ENCODE measurements at places on chromosomes 4 and X.

DNA sequence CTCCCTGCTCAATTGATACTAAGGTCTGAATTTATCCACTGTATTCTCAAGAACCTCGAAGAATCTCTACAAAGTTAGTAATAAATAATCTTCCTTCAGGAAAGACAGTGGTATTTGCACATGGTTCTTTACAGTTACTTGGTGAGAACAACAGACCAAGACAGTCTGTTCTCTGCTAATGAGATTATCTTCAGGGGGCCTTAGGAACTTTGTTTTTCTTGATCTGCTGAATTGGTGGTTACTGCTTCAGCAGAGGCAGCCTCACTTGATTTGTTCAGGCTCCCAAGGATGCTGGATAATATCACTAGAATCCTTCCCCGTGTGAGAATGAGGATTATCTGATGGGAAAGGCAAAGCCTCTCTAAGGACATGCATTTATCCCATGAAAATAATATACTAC is 64.8 kb downstream of the CBR4 start:
- DNase-seq = no peak

GRCh38 chr4:80311130-80311529 is 24.4 kb upstream of the CFAP299 start:
- no peak for DNase-seq

- no peak for DNase-seq
Observed at GRCh38 chr4:100679926-100680325, 162.1 kb upstream of the EMCN start.

- DNase-seq = no peak
Observed at GRCh38 chrX:39443240-39443639, 642.0 kb downstream of the MID1IP1 start.

DNA sequence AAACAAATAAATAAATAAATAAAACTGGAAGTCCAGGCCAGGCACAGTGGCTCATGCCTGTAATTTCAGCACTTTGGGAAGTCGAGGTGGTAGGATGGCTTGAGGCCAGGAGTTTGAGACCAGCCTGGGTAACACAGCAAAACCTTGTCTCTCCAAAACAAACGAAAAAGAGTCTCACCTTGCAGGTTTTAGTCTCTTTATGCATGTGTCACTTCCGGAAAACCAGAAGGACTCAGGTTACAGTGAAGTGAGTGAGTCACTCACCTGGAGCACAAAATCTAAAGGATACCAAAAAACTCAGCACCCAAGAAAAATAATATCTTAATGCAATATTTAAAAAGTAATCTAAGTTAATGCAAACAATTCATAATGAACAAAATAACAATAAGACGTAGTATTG is 20.1 kb upstream of the SLC34A2 start:
- DNase-seq = no peak

GRCh38 chr4:175048906-175049305 is 130.7 kb downstream of the ADAM29 start:
- DNase-seq = no peak

- DNase-seq = no peak
Observed at GRCh38 chr4:16197876-16198665, 28.2 kb downstream of the TAPT1 start.

GRCh38 chr4:42519803-42520417 is 122.6 kb downstream of the SHISA3 start:
- peak; percentile 2 for DNase-seq

DNA sequence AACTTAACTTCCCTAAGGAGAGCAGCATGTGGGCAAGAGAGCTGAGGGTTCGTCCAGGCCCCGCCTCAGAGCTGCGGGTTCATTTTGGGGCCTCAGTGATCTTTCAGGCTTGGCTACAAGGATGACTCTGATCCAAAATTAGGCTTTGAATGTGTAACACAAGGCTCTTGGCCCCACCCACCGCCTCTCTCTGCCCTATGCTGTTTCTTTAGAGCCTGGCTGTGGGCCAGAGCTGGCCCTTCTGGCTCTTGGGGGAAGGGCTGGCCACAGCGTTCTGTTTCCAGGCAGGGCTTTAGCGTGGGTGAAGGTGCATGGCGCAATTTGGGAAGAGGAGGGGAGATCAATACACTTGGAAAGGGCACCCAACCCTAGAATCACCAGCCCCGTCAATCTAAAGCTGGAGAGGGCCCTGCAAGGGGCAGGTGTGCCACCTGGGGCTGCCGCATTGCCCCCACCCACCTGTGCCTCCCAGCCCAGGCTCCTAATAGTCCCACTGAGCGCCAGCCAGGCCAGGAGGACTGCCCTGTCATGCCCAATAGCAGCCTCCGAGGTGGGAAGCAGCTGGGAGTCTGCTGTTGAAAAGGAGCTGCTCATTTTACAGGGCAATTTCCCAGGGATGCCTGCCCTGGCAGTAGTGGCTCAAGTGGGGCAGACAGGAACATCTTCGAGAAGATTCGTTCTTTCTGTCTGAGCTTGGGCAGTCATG is 84.5 kb upstream of the MAML3 start:
- no peak for DNase-seq

DNA sequence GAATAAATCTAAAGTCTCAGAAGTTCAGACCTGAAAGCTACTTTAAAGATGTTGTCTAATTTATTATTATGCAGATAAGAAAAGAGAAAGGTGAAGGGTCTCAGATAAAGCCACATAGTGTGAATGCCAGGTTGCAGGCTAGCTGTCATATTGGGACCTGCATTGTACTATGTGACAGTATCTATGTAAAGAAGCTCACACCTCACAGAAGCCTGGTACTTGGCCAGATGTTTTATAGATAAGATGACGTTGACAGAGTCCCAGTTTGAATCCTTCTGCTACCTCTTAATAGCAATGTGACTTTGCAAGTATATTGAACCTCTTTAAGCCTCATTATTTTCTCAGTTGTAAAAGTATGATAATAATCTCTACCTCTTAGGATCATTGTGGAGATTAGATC is 227.0 kb downstream of the SPRY1 start:
- no peak for DNase-seq

- DNase-seq = no peak
Observed at GRCh38 chr4:8108261-8108660, 50.4 kb downstream of the ABLIM2 start.

DNA sequence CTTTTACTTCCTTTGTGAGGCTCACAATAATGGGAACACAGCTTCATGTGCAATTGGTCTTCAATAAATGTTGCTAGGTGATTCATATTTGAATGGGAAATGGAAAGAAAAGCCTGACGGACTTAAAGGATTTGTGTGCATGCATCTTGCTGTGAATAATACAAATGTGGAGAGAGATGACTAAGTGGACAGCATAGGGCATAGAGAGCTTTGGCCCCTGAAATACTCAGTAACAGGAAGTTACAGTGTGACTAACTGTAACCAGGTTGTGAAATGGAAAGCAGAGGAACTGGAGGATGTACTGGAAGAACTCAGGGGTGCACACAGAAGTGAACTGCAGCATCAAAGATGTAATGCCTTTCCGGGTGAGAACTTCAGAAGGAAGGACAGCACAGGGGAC is 206.7 kb downstream of the MGST2 start:
- DNase-seq = no peak

DNA sequence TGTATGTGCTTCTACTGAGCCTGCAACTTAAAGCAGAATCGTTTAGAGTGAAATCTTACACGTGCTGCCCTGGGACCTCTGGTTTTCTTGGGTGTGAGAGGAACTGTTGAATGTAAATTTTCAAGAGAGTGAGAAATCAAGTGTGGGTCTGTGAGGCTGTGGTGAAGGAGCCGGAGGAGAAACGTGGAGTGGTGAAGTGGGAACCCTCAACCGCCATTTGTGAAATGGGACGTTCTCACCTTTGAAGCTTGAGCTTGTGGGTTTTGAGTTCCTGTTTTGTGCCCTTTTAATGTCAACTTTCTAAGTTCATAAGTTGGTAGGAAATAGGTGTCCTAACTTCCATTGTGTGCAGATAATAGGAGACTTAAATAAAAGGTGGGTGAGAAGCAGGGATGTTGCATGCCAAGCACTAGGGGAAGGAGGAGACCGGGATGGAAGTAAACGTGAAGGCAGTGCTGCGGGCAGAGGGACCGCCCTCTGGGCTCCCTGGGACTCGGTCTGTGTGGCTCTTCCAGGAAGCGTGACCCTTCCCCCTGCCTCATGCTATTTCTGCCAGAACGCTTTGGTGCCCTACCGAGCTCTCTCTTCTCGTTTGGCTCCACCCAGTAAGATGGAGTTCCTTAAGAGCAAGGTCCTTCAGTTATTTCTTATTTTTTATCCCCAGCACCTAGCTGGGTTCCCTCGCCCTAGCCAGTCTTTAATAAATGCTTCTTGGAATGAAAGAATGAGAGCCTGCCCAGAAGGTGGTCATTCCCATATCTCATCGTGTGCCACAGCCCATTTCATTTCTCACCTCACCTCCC is 56.0 kb downstream of the TMEM131L start:
- peak; percentile 67 for DNase-seq

GRCh38 chrX:24775891-24776290 is 82.2 kb downstream of the POLA1 start:
- DNase-seq = no peak

DNA sequence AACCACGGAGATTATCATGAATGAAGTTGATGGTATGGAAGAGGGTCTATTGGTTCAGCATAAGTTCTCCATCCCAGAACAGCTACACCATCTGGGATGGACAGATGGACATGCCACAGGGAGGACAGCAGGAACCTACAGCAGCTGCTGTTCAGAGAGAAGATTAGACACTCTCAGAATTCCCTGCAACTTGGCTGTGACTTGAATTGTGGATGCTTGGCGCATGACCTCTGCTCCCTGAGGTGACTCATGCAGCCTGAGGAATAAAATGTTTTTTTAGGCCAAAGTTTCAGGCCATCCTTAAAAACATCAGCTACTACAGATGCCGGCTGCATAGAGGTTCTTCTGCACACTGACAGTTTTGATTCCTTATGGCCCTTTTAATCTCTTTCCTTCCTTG is 97.3 kb downstream of the RS1 start:
- DNase-seq = no peak

DNA sequence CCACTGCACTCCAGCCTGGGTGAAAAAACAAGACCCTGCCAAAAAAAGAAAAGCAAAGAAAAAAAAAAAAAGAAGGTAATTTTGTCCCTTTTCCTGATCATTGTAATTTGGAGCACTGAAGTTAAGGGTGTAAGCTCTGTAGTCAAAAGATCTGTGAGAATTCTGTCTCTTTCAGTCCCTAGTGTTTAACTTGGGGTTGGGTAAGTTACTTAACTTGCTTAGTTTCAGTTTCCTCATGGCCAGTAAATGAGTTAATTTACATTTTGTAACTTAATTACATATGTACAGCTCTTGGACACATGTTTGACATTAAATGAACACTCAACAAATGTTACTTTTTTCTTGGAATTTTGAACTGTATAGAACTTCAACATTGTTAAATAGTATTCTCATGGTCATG is 10.9 kb upstream of the UBE2K start:
- no peak for DNase-seq

GRCh38 chr4:11611868-11612267 is 183.2 kb upstream of the HS3ST1 start:
- DNase-seq = no peak

DNA sequence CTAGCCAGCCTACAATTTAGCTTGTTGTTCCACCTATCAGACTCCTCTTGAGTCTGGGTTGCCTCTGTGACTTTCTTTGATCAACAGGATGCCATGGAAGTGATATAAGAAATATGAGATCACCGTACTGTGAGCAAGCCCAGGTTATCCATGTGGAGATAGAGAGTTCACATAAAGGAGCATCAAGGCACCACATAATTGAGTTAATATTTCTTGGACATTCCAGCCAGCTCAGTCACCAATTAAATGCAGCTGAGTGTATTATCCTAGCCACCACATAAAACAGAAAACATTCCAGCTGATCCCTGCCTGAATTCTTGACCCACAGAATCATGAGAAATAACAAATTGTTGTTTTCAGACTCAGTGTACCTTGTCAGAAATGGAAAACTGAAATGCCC is 253.6 kb downstream of the PPP1R2C start:
- no peak for DNase-seq

GRCh38 chr4:107619731-107620130 is 100.3 kb downstream of the PAPSS1 start:
- no peak for DNase-seq

GRCh38 chr4:24816797-24817196 is 21.4 kb downstream of the SOD3 start:
- DNase-seq = no peak

DNA sequence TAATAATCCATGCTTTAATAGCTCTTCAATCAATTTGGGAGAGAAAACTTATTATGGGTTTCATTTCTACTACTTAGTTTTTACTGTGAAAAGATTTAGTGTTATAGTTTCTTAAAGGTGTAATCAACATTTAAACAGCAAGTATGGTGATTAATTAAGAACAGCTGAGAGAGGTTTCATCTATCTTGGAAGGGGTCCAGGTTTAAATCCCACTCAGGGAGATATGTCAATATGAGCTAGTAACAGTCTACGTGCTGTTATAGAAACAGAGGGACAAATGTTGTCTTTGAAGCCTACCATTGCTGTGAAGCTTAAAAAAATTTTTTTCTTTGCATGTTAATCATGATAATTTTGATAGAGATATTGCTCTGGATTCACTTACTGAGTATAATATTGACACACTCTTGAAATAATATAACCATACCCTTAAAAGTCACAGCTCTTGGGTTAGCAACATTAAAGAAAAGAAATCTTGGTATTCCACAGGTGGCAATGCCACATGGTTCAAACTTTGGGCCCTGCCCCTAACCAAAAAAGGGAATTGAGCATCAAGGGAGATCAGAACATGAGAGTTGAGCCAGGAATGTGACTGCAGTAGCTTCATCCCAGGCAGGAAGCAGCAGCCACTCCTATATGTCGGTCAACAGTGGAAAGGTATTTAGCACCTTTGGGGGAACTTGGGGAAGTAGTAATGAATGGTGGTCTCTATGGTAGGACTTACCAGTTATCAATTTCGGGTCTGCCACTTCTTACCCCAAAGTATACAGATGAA is 107.8 kb downstream of the ANK2 start:
- DNase-seq = no peak

GRCh38 chr4:185651137-185651677 is 115.9 kb upstream of the PDLIM3 start:
- no peak for DNase-seq

- no peak for DNase-seq
Observed at GRCh38 chr4:140136509-140136908, 17.5 kb downstream of the MAML3 start.

DNA sequence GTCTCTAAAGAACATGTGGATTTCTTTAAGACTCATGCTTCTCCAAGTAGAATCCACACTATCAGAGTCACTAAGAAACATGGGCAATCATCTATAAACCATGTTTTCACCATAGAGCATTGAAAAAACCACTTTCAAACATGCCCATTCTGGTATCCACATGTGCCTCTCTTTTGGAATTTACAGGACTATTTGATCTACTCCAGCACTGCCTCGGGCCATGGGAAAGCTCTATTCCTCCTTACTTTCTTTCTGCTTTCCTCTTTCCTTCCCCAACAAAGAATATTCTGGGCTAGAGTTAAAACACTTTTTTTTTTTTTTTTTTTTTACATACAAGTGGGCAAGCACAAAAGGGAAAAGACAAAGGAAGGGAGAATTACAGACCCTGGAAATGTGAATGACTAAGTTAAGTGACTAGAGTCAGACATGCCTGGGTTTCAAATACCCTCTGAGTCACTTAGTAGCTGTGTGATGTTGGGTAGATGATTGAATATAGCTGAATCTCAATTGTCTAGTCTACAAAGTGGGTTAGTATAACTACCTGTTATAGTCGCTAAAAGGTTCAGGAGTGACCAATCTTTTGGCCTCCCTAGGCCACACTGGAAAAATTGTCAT is 847.7 kb upstream of the INTU start:
- no peak for DNase-seq
